ENCODE measurements at places on chromosomes 3 and 15.

- DNase-seq: no peak
These were observed 5.1 kb downstream of the IGDCC3 start for GRCh38 chr15:65372787-65373067.

- no peak for DNase-seq
These were observed 249.4 kb upstream of the PDZRN3 start for GRCh38 chr3:73874161-73874560.

DNA sequence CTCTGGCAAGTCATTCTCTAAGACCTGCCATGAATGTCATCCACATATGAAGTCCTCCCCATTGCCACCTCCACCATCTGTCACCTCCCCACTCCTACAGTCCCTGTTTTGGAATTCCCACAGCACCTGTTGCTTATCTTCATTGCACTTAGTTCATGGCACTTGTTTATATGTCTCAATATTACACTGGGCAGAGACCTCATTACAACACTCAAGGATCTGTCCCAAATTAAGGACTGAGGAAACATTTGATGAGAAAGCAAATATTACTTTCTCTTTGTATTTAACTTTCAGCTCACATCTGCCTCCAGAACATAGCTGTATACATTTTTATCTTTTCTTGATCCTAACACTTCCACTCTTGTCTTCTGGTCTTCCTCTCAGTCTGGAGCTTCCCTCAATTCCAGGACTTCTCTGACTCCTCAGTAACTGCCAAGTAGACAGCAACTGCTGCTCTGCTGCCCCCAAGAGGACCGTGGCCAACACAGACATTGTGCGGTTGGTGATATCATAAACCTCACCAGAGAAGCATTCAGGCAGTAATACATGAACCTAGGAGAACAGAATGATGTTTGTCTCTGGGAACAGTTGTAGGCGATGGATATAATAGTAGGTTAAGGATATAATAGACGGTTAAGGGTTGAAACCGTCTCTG is 45.0 kb upstream of the FGF12 start:
- DNase-seq: no peak

GRCh38 chr3:16174976-16175901 is 759 bp downstream of the GALNT15 start:
- DNase-seq: no peak

- no peak for DNase-seq
These were observed 420 bp upstream of the TMIE start for GRCh38 chr3:46700772-46701171.

GRCh38 chr15:60062826-60063225 is 58.7 kb downstream of the FOXB1 start:
- no peak for DNase-seq

DNA sequence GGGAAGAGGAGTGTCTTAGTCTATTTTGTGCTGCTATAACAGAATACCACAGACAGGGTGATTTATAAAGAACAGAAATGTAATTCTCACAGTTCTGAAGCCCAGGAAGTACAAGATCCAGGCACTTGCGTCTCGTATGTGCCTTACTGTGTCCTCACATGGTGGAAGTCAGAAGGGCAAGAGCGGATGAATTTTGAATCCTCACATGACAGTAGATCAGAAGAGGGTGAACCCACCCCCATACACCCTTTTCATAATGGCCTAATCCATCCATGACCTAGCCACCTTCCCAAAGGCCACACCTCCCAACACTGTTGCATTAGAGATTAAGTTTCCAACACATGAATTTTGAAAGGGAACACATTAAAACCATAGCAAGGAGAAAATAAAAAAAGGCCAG is 18.7 kb upstream of the ANXA2 start:
- no peak for DNase-seq

DNA sequence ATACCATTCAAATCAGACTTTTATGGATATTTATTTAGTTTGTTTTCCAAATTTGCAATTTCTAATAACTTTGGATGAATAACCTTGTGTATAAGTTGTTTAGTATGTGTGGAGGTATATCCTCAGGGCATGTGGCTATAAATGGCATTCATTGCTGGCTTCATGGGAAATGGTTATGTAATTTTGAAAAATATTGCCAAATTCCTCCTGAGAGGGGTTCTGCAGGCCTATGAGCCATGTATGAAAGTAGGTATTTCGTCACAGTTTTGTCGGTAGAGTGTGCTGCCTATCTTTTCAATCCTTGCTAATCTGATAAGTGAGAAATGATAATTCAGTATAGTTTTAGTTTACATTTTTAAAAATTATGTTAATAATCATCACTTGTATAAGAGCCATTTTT is 256.4 kb upstream of the ZNF385D start:
- no peak for DNase-seq

GRCh38 chr3:188220097-188220788 is 66.3 kb downstream of the LPP start:
- DNase-seq: no peak

DNA sequence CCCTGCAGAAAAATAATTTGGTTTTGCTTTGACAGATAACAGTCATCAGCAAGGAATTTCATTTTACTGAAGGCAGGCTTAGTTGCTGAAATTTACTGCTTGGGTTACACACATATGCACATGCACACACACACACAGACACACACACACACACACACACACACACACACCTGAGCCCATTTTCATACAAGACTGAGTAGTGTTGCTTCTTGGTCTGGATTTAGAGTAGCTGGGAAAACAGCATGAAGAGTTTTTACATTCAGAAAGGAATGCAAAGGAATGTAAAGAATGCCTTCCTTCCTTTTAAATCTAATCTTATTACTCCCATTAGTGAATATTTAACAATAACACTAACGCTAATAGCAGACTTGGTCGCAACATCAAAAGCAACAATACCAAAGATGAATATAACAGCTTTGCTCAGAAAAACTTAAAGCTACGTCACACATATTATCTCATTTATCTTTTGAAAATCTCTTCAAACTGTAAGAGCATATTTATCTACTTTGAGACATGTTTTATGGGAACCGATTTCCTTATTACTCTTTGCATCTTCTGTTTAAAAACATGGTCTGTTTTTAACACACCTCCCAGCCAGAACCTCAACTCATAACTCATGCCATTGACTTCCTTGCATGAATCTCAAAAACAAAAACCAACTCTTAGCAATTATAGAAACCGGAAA is 32.5 kb downstream of the RFTN1 start:
- DNase-seq: no peak

DNA sequence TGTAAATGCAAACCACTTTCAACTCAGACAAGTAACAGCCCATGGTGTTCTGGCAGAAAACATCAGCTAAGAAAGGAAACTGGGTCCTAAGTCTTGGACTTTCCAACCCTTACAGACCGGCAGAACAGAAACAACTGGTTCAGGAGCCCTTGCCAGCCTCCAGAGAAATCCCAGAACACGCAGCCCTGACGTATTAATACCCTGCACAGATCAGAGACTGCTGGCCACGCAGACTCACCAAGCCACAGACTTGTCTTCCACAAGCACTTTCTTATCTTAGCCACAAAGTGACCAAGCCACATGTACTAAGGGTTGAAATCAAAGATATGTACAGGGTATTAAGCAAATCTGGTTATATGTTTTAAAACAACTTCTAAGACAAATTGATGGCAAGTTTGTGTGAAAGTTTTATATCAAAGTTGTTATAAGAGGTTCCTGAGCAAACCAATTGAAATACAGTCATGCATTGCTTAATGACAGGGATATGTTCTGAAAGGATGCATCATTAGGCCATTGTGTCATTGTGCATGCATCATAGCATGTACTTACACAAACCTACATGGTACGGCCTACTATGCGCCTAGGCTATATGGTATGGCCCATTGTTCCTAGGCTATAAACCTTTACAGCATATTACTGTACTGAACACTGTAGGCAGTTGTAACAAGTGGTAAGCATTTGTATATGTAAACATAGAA is 36.8 kb downstream of the BTD start:
- no peak for DNase-seq

DNA sequence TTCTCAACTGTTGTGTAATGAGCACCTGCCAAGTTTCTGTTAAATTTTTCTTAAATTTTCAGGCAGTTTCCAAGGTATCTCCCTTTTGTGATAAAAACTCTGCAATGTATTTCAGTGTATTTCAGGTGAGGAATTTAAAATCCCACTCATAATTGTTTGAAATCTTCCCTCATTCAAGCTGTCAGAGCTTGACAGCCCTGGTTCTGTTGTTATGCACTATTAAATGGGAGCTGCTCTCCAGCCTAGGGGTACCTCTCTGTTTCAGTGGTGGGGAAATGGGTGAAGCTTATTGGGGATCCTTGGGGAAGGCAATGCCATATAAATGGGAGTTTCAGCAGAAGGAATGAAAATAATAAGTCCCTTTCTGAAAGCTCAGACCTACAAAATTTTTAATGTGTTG is 178.0 kb upstream of the TMCO5A start:
- no peak for DNase-seq

DNA sequence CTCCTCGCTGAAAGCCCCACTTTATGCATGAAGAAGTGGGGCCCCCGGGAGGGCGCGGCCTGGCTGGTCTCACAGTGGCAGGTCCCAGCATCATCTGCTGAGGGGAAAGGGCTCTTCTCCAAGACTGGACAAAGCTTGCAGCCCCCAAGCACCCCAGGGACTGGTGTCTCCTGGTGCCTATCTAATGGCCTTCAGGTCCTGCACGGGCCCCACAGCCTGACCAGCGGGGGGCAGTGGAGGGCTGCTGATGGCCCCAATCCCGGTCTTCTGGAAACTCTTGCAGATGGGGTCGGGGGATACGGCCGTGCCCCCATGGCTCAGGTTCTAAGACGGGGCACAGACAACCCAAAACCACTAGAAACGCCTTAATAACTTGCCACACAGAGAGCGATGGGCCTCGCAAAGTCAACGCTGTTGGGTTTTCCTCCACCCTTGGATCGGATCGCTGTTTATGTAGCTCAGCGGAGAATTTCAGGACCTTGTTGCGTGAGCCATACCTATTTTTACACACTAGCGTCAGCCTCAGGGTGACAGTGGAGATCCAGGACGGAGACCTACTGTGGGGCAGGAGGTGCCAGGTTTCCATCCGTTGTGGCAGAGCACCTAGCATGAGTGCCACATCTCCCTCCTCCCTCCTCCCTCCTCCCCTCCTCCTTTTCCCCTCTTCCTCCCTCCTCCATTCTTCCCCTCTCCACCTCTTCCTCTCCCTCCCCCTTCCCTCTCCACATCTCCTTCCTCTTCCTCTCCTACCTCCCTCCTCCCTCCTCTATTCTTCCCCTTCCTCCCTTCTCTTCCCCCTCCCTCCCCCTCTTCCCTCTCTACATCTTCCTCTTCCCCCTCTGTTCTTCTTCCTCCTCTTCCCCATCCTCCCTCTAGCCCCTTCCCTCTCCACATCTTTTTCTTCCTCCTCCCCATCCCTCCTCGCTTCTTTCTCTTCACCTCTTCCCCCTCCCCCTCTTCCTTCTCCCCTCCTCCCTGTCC is 79.3 kb upstream of the ALDH1L1 start:
- DNase-seq: no peak

- no peak for DNase-seq
These were observed 9.0 kb upstream of the GNB4 start for GRCh38 chr3:179460260-179460659.

GRCh38 chr3:30042916-30043555 is 563.4 kb upstream of the TGFBR2 start:
- DNase-seq: no peak

- DNase-seq: no peak
These were observed 44.3 kb upstream of the ACAD9 start for GRCh38 chr3:128835096-128835495.

GRCh38 chr15:59298225-59298853 is 74.3 kb downstream of the MYO1E start:
- peak; percentile 28 for DNase-seq

- no peak for DNase-seq
These were observed 4.1 kb upstream of the PSMA4 start for GRCh38 chr15:78536134-78536533.

DNA sequence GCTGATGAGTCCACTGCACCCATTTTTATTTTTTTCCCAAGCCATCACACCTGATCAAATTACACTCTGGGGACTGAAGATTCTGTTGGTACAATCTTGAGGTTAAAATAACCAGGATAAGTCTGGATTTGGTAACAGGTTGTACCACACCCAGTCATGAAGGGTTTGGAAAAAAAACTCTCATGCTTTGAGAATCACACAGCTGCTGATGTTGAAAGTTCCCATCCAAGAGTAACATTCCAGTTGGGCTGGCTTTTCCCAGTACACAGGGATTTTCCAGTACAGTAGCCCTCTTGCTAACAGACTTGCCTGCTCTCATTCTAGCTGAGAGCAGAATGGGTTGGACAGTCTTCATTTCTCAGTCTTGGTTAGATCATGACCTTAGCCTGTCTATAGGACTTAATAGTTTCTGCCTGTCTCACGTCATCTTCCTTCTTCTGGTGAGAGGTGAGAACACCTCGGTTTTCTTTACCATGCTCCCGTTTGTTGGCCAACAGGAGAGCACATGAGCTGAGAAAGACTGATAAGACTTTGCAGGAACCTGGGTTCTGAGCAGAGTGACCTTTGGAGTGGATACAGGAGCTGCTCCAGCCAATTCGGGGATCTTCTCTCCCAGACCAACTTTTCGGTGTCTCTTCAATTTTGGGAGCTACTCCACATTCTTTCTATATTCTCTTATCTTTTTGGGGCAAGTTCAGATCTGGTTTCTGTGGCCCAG is 300.1 kb upstream of the LYSMD4 start:
- no peak for DNase-seq

GRCh38 chr3:48467473-48468267 is 21.1 kb downstream of the ATRIP start:
- DNase-seq: no peak

- DNase-seq: no peak
These were observed 911.2 kb downstream of the MCTP2 start for GRCh38 chr15:95142531-95142930.

GRCh38 chr3:11530153-11530721 is 113.5 kb downstream of the VGLL4 start:
- DNase-seq: no peak

DNA sequence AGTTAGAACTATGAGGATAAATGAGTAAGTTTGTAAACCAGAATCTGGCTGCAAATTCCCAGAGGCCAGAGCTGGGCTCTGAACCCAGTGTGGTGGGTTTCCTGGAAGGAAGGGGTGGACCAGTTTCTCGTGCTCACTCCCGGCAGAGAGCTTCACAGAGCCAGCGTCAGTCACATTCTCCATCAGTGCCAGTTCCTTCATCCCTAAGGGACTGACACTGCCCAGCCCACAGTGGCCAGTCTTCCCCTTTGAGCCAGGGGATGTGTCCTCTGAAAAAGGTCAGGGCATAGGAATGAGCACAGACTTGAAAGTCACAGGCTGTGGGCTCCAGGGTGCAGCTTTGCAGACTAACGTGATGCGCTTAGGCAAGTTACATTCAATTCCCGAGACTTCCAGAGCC is 135.8 kb upstream of the HACD2 start:
- no peak for DNase-seq

GRCh38 chr3:45499529-45499928 is 95.0 kb upstream of the LIMD1 start:
- no peak for DNase-seq

DNA sequence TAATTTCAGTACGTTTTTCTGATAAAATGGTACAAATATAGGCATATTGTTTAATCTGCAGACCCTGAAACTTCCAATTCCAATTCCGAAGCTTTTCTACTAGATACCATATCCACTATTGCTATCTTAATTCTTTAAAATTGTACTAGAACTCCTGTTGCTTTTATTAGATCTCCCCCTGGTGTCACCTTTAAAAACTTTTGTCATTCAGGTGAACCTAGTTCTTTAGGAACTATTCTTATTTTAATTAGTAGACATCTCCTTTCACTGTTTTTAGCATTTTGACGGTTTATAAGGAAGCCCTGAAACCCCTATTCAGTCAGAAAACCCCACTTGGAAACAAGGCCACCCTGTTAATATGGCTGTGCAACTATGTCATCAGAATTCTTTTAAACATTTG is 22.3 kb downstream of the C2CD4B start:
- DNase-seq: no peak
